Osteocyte (in vitro differentiated cells): ENCODE measurements at places on chromosomes 11 and 22.

DNA sequence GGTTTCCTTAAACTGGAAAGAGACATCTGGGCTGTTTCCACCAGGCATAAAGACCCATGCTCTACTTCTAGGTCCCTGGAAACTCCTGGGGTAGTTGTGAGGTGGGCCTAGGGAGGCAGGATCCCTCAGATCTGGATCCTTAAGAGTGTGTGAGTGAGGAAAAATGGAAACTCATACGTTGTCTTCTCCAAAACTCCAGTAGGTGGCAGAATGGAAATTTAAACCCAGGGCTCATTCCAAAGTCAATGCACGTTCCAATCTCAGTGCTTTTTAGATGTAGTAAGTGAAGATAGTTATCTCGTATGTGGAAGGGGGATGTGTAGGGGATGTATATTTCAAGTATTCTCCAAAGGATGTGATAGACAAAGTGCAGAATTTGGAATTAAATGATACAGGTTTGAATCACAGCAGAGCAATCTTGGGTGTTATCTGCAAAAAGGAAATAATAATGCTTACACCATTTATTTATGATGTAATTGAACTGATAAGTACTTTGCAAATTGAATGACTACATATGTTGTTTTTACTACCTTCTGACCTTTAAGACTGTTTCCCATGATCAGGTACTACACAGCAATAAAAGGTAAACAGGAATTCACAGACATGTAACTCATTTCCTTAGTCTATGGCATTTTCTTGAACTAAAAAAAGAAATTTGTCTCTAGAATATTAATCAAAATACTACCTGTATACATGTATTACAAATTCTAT is 13.1 kb upstream of the MMP1 start:
- no peak for DNase-seq

GRCh38 chr22:48636746-48637145 is 1190.9 kb downstream of the BRD1 start:
- no peak for DNase-seq

DNA sequence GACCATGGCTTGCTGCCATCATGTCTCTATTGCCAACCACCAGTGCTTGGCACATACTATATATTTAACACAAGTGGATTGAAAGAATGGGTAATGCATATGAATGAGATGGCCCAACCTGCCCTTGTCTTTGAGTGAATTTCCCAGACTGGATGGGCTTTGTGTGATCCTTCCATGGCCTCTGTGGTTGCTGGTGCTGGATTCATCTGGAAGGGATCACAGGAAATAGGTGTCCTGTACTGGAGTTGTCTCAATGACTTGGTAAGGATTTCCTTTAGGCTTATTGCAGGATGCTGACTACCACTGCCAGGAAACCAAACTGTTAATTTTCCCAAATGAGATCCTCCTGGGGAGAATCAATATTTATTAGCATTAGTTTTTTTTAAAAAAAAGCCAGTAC is 328.6 kb downstream of the TMEM135 start:
- DNase-seq = no peak

- no peak for DNase-seq
These were observed 18.2 kb upstream of the KIRREL3 start for GRCh38 chr11:127018683-127019279.

GRCh38 chr11:92843455-92843854 is 126.0 kb upstream of the MTNR1B start:
- no peak for DNase-seq

GRCh38 chr11:3080104-3080503 is 22.9 kb upstream of the CARS1 start:
- DNase-seq = no peak

GRCh38 chr11:131760091-131761061 is 390.0 kb downstream of the NTM start:
- no peak for DNase-seq

- no peak for DNase-seq
These were observed 321.7 kb downstream of the TMEM135 start for GRCh38 chr11:87359401-87359800.
